KBM-7 (cell line): ENCODE measurements at places on chromosomes 13 and 19.
A peak's percentile ranks its signal among the peaks of the same experiment; 100 is the strongest.

DNA sequence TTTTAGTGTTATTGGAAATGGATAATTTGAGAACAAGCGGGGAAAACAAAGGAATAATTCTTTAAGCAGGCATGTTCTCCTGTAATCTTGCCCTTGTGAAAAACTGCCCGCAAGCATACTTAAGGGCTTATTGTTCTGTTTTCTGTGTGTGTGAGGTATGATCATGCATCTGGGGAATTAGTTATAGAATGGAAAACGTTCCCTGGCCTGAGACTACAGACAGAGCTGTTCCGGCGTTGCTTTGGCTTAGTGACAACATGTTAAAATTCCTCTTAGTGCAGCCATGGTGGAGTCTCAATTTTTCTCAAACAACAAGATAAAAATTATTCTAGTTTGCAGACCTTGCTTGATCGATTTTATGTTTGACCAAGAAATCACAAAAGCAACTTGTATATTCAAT, 560.2 kb upstream of the SPRY2 start:
- no peak for DNase-seq

- no peak for DNase-seq
Observed at GRCh38 chr19:19061506-19061905, 2.3 kb upstream of the SLC25A42 start.

- no peak for DNase-seq
Observed at GRCh38 chr19:10395436-10395835, 7.9 kb downstream of the CDC37 start.

GRCh38 chr13:76803831-76804230, 82.4 kb downstream of the KCTD12 start:
- no peak for DNase-seq

DNA sequence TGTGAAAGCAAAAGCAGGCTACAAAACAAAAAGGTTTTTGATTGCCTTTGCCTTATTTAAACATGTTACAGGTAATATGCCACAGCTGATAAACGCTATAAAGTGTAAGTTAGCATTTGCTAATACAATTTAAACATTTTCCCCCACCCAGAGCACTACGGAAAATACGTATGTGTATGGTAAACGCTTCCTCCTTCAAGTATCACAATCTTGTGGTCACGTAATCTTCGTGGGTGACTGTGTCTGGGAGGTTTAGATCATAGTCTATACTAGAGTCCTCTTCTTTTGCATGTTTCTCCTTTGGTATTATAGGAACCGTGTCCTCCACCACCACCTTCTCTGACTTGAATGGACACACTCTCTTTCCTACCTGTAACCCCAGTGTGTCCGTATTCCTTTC, 38.1 kb upstream of the POSTN start:
- no peak for DNase-seq

DNA sequence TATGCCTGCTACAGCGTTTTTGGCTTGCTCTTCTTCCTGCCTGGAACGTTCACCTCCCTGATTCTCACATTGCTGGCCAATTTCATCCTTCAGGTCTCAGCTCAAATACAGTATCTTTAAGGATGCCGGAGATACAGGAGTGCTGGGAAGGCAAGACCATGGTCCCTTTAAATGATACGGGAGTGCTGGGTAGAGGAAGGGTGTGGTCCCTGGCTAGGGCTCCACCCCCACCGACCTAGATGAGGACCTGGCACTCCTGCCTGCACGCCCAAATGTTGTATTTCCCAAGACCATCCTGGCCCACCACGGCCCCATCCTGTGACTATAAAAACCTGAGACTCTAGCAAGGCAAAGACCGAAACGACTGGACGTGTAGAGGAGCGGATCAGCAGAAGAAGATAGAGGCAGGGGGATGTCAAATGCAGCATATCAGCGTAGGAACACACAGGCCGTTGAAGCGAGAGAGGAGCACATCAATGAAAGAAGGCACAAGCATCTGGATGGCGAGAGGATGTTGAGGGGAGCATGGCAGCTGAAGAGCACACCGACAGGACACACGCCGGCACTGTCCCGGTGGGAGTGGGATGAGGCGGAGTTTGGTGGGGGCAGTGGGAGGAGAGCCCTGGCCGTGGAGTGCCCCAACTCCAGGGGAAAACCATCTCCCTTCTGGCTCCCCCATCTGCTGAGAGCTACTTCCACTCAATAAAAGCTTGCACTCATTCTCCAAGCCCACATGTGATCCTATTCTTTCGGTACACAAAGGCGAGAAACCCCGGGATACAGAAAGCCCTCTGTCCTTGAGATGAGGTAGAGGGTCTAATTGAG, 74.0 kb downstream of the PCDH9 start:
- DNase-seq: no peak

- DNase-seq: no peak
Observed at GRCh38 chr13:80284290-80284689, 56.6 kb downstream of the SPRY2 start.

DNA sequence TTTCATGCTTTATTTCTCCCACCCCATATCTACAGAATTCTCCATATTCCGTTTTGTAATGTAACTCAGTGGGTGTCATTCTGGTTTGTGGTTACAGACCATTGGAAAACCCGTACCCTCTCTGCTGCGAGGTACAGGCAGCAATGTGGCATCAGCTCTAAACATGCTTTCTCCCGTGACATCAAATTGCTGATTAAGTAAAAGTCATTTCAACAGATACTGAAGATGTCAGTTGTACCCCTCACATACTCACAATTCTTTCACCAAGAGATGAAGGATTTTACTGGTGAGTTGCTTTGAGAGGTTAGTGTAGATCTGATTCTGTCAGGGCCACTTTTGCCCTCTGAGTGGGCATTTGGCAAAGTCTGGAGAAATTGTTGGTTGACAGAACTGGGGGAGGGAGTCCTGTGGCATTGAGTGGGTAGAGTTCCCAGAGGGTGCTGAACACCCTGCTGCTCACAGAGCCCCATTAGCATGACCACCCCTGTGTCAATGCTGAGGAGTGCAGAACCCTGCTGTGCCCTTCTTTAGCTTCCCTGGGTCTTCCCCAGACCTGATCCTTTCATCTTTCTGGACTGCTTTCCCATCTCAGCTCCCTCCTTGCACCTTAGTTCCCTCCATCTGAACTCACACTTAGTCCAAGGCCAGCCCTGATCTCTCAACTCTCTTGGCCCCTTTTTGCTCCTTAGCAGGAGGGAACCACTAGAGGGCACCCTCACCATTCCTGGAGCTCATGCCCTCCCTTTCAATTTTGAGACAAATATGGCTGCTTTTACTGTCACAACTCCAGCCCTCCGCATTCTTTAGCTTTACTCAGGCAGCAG, 39.9 kb upstream of the CEACAM8 start:
- peak; percentile 56 for DNase-seq

GRCh38 chr19:50922317-50922853, 11.2 kb upstream of the KLK4 start:
- DNase-seq: peak; percentile 67

- DNase-seq: peak; percentile 65
Observed at GRCh38 chr13:35818633-35819067, 312.5 kb downstream of the DCLK1 start.

- no peak for DNase-seq
Observed at GRCh38 chr19:10625762-10626138, 397 bp downstream of the SLC44A2 start.

DNA sequence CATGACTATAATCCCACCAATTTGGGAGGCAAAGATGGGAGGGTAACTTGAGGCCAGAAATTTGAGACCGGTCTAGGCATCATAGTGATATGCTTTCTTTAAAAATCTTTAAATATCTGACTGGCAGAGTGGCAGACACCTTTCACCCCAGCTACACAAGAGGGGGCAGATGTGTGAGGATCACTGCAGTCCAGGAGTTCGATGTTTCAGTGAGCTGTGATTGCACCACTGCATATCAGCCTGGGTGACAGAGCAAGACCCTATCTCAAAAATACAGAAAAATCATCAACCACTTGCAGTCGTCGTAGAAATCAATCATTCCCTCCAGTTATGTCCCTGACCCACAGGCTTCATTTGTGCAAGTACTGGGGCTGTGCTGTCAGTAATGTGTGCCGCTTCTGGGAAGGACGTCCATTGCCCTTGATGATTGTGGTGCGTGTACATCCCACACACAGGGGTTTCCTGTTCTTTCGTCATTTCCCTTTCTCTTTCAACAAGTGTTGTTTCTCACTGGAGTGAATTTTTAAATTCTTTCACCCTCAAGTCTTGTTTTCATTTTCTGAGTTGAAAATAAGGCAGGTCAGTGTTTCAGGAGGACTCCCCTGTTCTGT, 1.4 kb downstream of the LGALS14 start:
- peak; percentile 37 for DNase-seq

- no peak for DNase-seq
Observed at GRCh38 chr19:47356900-47357299, 7.8 kb downstream of the DHX34 start.

DNA sequence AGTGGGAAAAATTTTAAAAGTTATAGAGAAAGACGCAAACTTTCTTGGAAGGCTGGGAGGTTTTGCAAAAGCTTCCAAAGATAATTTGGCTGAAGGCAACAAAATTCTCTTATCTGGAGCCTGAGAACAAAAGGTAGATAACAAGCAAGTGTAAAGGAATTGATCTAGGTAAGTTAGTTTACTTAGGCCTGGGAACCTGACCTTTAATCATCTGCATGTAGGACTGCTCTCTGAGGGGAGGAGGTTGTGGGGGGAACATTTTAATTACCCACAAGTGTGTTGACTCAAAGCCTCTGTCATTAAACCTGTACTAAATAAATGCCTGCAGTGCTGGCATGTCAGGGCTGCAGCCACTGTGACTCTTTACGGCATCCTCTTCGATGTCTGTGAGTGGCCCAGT, 532.3 kb upstream of the SLITRK5 start:
- DNase-seq: no peak

DNA sequence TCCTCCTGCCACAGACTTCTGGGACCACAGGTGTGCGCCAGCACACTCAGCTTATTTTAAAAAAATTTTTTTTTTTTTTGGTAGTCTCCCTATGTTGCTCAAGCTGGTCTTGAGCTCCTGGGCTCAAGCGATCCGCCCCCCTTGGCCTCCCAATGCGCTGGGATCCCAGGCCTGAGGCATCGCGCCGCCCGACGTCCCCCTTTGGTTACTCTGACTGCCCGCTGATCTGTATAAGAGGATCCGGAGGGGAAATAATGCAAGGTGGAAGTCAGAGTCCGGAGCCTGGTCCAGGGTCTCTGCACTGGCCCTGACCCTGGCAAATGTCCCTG, 486 bp upstream of the ZNF805 start:
- no peak for DNase-seq

DNA sequence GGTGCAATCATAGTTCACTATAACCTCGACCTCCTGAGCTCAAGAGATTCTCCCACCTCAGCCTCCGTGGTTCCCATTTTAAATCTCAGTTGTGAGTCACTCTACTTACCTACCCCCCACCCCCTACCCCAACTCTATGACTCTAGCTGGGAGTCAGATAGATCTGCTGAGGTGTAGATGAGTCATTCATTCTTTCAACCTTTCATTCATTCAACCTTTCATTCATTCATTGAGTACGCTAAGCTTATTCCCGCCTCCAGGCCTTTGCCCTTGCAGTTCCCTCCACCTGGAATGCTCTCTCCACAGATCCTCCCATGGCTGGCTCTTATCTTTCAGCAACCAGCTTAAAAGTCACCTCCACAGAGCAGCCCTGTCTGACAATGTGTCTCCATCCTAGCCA, 1.1 kb upstream of the MAST1 start:
- no peak for DNase-seq

DNA sequence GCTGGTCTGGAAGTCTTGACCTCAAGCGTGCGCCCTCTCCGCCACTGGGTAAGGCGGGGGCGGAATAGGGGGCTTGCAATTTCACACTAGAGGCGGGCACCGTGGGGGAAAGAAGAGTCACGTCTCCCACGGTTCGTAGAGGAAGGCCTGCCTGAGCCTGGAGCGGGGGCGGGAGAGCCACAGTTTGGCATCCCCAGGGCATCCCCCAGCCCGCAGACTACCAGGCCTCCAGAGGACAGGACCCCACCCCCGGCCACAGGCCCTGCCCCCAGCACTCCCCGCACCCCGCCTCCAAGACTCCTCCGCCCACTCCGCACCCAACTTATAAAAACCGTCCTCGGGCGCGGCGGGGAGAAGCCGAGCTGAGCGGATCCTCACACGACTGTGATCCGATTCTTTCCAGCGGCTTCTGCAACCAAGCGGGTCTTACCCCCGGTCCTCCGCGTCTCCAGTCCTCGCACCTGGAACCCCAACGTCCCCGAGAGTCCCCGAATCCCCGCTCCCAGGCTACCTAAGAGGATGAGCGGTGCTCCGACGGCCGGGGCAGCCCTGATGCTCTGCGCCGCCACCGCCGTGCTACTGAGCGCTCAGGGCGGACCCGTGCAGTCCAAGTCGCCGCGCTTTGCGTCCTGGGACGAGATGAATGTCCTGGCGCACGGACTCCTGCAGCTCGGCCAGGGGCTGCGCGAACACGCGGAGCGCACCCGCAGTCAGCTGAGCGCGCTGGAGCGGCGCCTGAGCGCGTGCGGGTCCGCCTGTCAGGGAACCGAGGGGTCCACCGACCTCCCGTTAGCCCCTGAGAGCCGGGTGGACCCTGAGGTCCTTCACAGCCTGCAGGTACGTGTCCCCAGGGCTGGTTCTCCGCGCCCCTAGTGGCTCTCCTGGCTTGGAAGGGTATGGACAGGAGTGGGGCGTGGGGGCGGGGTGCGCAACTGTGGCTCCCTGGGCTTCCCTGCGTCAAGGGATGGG, at the start of gene ANGPTL4:
ANGPTL4 (plus strand) TSS at position 353 of the 969 bp plus-strand sequence; CDS start at position 520, 167 bp downstream.
- DNase-seq: peak; percentile 37

DNA sequence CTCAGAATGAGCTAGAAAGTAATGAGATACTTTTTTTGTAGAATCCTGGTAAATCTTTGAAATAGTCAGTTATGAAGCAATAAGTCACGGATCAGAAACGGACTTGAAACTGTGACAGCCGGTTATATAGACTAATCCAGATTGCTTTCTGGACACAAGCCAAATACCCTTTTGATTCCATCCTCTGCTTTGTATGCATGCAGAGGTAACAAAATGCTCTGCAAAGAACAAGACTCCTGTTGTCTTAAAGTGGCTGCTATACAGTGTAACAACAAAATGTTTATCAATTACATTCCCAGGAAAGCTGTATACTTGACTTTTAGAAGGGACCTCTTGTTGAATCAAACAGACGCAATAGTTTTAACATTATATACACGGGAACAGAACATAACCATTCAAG, 66.5 kb upstream of the STARD13 start:
- no peak for DNase-seq

- no peak for DNase-seq
Observed at GRCh38 chr13:77230560-77230959, 96.3 kb downstream of the MYCBP2 start.

DNA sequence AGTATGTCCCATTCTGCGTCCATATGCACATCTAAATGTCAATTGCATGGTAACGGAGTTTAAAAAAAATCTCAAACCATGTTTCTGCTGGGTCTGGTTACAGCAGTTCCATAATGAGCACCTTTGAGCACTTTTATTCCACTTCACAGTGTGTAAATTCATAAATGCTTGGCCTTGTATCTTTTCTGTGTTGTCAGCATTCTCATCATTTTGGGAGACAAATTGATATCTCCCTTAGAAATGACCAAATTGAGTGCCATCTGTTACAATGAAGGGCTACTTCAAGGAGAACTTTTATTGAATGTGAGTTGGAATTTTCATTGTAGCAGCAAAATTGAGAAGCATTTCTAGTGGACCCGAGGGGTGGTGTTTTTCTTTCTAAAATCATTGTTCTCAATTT, 432.9 kb upstream of the PCDH9 start:
- DNase-seq: no peak

- DNase-seq: no peak
Observed at GRCh38 chr19:33510462-33511194, 11.0 kb downstream of the PEPD start.
